ENCODE measurements at places on chromosomes 11 and 22.
A peak's percentile ranks its signal among the peaks of the same experiment; 100 is the strongest.

- no peak for DNase-seq
Observed at GRCh38 chr22:32426881-32427280, 14.8 kb upstream of the RTCB start.

- DNase-seq: no peak
Observed at GRCh38 chr11:371051-371450, 1.8 kb downstream of the B4GALNT4 start.

DNA sequence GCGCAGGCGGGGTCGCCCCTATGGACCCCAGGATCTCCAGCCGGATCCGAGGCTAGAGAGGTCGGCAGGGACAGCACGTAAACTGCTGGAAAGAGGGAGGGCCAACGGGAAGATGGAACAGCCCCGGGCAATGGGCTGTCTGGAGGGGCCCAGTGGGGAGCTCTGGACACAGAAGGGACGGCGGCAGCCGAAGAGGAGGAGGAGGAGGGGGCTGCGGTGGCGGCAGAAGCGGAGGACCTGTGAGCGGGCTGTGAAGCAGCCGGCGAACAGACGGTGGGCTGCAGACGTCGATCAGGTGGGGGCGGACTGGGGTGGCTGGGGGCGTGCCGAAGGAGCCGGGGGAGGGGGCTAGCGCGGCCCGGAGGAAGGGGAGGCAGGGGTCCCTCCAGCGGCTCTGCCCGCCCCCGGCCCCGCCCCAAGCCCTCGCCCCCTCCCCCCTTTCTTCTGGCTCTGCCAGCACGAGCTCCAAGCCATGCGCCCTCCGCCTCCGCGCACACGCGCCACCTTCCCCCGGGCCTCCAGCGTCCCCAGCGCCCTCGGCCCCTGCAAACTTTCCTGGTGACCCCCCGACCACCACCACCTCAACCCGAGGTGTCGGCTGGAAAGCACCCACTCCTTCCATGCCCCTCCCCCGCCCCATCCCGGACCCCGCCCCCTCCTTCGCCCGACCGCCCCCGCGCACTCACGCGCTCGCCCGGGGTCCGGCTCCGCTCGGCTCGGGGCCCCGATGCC lies 432 bp downstream of the TNKS1BP1 start:
- DNase-seq: peak; percentile 79

DNA sequence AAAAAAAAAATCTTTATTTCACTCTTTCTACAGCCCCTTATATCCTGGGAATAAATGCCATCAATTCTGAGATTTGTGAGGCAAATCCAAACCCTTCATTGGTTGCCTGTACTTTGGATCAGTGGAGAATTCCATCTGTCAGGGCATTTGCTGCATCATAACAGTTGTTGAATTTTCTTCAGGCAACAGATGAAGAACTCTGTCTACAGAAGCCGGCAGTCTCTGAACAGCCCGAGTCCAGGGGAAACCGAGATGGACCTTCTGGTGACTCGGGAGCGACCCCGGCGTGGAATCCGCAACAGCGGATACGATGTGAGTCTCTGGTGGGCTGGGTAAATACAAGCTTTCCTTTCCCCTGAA lies 82.3 kb downstream of the C11orf91 start:
- no peak for DNase-seq

GRCh38 chr11:86176165-86176884 lies 68.2 kb upstream of the EED start:
- DNase-seq: no peak

- no peak for DNase-seq
Observed at GRCh38 chr11:67397986-67398660, 3.5 kb downstream of the PPP1CA start.

GRCh38 chr11:121351083-121351630 lies 58.6 kb downstream of the SC5D start:
- DNase-seq: no peak

DNA sequence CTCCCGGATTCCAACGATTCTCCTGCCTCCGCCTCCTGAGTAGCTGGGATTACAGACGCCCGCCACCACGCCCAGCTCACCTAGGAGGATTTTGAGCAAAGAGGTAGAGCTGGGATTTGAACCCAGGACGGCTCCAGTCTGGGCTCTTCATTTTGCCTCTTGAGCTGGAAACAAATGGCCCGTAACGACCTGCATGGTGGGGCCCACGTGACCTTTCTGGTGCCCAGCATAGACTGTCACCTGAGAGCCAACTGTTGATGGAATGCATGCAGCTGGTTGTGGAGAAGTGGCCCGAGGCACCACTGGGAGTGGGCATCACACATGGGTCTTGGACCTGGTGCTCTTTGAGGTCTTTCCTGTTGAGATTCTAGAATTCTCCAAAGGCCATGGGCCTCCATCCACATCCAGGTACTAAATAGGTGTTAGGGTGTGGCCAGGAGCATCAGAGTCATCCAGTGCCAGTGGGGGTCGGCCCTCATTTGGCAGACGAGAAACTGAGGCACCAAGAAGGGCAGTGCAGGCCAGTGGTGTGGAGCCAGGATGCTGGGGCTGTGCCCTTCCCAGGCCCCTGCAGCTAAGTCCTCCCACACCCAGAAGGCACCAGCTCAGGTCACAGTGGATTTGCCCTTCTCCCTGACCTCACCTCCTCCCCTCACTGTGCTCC lies 3.9 kb downstream of the ATF4 start:
- DNase-seq: no peak

DNA sequence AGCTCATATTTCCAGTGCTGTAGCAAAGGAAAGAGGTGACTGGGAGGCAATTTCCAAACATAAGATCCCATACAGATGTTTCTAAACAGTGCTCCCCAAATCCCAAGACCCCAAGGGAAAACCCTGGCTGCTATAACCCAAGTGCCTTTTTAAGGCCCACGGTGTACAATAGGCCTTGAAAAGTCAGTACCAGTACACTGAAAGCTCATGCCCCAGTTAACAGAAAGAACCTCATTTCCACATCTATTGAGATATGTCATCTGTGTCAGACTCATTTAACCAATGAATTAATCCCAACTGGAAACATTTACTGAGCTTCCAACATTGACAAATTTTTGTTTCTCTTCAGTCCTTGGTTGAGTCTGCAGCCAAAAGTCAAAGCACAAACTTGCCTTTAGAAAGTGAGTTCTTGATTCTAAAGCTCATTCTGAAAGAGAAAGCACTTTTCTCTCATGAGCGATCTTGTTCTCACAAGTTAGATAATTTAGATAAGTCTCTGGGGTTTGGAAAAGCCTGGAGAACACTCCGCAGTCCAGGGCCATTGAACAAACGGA lies 239.8 kb upstream of the ARHGAP20 start:
- no peak for DNase-seq

GRCh38 chr11:72580642-72580950 lies 93.6 kb downstream of the PDE2A start:
- no peak for DNase-seq

- no peak for DNase-seq
Observed at GRCh38 chr11:112942966-112943643, 18.1 kb upstream of the NCAM1 start.

DNA sequence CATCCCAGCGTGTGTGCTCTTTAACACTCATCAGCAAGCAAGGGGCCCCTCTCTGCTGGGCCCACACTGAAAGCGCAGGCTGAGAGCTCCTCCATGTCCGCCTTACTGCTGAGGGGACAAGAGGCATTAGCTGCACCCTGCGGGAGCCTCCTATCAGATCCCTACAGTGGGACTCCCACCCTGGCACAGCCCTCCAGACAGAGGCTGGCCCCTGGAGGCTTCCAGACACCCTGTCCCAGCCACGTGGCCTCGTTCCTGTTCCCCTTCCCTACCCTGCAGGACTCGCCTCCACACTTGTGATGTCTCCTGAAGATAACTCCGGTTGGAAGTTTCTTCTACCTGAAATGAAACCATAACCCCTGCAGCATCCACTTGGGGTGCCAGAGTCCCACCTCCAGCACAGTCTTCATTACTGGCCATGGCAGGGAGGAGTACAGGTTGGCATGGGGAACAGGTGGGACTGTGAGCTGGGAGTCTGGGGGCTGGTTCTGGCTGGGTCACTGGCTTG lies 5.0 kb upstream of the SH3BP1 start:
- peak; percentile 24 for DNase-seq

- DNase-seq: no peak
Observed at GRCh38 chr22:46449974-46450745, 87.3 kb downstream of the CELSR1 start.

GRCh38 chr22:40363059-40363458 lies 7.3 kb upstream of the SGSM3 start:
- no peak for DNase-seq

Data from GM23338 (cell line).